ENCODE measurements at places on chromosomes 4 and X.

- no peak for DNase-seq
Measured at GRCh38 chrX:41661366-41662095, 27.2 kb upstream of the GPR34 start.

- no peak for DNase-seq
Measured at GRCh38 chrX:39944416-39944815, 153.3 kb downstream of the BCOR start.

DNA sequence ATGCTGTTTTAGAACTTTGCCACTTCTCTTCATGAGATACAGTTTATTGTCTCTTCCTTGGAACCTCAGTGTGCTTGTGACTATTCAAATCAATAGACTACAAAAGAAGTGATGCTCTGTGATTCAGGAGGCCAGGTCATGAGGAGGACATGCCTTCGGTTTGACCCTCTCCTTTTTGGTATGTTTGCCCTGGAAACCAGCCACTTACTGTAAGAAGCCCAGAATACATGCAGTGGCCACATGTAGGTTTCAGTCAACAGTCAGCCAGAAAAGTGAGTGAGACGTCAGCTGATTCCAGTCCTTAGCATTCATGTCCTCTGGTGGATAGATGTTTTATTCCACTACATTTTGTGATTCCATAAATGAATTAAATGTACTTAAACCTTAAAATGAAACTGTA lies 328.7 kb downstream of the PCDH18 start:
- peak; percentile 82 for DNase-seq

- no peak for DNase-seq
Measured at GRCh38 chrX:130984782-130985181, 73.4 kb upstream of the ARHGAP36 start.

- peak; percentile 98 for DNase-seq
Measured at GRCh38 chr4:7828011-7828720, 111.5 kb downstream of the AFAP1 start.

GRCh38 chr4:178205826-178206225 lies 763.6 kb upstream of the AGA start:
- DNase-seq, result no peak

DNA sequence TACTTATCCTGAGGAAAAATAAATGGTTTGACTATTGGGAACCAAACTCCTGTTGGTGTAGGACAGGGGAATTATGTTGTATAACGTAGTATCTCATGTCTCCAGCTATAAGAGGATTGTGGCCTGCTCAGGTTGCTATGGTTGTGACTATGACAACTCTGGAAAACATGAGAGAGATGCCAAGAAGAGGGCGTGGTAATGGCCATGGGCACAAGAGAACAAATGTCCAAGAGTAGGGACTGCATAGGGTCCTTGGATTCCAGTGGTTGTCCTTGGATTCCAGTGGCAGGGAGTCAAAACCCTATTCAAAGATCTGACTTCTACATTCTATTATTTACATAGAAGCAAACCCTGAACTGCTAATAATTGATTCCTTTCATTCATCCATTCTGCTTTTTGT lies 6.8 kb upstream of the MOB1B start:
- DNase-seq, result no peak

DNA sequence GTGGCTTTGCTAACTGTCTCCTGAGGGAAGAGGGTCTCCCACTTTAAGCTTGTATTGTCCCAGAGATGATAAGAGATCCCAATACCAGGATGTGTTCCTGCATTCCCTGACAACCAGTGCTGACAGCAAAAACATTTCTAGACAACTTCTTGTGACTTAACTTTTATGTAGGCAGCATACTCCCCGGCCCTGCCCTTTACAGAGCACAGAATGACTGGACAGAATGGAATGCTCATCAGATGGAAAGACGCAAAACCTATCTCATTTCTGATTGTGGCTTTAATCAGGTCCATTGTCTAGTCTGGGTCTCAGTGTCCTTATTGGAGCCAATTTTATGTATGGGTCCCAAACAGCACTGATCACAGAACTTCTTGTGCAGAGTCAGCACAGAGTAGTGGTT lies 18.2 kb upstream of the PLAC1 start:
- DNase-seq, result no peak

DNA sequence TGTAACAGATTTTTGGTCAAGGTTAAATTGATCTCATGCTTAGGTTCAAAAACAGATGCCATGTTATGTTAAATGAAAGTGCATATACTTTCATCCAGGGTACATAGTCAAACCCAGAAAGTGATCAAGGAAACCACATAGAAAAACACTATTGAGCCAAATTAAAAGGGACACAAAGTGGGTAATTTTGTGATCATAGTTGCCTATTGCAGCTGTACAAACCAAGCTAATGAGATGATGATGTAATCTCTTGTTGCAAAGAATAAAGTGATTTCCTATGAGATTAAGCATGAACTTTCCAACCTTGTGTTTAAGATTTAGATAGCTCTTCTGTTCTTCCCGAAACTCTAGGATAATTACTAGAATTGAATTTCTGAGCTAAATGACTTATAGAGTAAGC lies 20.2 kb upstream of the LIMCH1 start:
- DNase-seq, result no peak

DNA sequence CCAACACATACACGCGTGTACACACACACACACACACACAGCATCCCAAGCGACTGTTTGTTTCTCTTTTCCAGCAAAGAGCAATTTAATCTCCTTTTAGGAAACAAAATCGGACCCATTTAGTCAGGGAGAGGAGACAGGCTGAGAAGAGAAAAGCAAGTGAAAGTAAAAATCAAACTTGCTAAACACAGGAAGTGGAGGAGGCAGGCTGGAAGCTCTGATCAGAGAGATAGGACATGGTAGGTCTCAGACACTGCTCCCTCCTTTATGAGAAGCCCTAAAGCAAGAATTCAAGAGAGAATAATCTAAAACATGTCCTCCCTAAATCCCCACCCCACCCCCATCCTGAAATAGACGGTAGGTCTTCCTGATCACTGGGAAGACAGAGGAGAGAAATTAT lies 62.3 kb downstream of the GPC3 start:
- DNase-seq, result no peak

GRCh38 chr4:25425361-25425760 lies 48.3 kb downstream of the ANAPC4 start:
- DNase-seq, result no peak

DNA sequence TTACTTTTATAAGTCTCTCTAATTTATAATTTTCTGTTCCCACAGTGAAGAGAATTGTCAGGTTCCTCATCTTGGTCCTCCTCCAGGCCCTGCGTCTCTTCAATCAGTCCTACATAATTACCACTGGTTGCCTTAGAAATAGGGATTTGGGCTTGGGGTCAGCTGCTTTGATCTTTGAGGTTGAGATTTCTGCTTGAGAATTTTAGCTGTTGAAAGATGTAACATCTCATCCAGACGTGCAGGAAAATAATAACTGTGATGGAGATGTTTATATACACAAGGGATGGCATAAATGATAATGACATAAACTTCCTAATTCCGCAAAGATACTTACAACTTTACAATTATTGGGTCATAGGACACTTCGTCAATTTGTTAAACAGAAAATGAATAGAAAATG lies 30.3 kb downstream of the AADAT start:
- DNase-seq, result no peak

DNA sequence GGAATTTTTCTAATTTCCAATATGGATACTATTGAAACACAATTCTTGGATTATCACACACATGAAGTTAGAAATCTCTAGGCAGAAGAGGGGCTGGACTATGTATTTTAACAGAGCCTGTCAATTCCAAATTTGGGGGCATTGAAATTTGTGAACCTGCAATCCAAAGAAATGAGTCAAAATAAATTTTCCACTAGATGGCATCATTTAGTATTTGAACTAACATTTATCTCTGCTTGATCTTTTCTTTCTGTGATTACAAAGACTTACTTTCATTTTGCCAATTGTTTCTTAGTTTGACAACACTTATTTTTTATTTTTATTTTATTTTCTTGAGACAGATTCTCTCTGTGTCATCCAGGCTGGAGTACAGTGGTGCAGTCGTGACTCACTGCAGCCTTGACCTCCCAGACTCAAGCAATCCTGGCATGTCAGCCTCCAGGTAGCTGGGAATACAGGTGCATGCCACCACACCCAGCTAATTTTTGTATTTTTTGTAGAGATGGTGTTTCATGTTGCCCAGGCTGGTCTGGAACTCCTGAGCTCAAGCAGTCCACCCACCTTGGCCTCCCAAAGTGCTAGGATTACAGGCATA lies 2.7 kb upstream of the PYURF start:
- no peak for DNase-seq

DNA sequence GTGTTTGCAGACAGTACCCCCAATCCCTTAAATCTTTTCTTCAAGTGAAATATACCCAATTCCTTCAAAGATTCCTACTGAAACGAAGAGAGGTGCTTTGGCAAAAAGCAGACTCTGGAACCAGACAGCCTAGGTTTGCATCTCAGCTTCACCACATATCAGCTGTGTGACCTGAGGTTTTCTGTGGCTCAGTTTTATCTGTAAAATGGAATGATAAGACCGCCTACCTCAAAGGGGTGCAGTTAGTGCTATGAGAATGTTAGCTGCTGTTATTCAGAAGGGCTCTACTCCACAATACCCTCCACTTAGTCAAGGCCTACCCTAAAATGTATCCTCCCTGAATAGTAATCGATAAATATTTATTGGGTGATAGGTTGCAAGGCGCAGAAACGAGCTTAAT lies 664 bp downstream of the PIR start:
- no peak for DNase-seq

DNA sequence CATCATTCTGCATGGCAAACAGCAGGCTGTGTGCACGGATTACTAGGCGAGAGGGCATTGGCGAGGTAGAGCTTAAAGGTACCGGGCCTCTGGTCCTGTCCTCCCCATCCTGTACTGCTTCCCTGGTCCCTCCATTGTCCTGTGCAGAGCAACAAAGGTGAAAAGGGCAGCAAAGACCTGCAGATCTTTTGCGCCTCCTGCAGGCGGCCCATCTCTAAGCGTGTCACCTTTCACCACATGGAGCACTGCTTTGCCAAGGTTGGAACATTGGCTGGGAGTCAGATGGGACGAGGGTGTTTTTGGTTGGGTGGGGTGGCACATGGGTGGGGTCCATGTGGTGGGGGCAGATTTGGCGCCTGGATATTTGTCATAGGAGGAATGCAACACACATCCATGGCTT lies 64.7 kb upstream of the UXT start:
- no peak for DNase-seq

- no peak for DNase-seq
Measured at GRCh38 chr4:15964159-15964558, 1.2 kb upstream of the FGFBP2 start.

DNA sequence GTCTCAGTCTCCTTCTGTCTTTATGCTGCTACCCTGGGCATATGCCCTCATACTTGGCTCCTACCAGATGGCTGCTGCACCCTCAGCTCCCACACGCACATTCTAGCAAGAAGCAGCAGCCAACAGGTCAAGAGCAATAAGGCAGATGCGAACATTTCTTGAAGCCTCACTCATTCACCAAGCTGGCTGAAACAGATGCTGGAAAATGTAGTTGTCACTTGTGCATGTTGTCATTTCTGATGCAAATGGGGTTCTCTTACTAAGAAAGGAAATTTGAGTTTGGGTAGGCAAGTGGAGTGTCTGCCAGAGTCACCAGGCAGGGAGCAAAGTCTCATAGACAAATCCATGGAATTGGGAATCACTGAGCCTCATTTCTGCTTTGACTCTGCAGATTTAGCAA lies 57.4 kb upstream of the SORBS2 start:
- no peak for DNase-seq

DNA sequence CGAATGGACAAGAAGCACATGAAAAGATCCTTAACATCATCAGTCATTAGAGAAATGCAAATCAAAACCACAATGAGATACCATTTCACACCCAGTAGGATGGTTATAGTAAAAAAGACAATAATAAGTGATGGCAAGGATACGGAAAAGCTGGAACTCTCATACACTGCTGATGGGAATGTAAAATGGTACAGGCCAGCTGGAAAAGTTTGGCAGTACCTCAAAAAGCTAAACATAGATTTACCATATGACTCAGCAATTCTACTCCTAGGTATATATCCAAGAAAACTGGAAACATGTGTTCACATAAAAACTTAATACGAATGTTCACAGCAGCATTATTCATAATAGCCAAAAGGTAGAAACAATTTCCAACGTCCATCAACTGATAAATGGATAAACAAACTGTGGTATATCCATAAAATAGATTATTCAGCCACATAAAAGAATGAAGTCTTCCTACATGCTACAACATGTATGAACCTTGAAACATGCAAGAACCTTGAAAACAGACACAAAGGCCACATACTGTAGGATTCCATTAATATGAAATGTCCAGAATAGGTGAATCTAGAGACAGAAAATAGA lies 11.9 kb downstream of the RPS6KA3 start:
- no peak for DNase-seq

- no peak for DNase-seq
Measured at GRCh38 chr4:21688596-21689265, 259.8 kb downstream of the KCNIP4 start.

DNA sequence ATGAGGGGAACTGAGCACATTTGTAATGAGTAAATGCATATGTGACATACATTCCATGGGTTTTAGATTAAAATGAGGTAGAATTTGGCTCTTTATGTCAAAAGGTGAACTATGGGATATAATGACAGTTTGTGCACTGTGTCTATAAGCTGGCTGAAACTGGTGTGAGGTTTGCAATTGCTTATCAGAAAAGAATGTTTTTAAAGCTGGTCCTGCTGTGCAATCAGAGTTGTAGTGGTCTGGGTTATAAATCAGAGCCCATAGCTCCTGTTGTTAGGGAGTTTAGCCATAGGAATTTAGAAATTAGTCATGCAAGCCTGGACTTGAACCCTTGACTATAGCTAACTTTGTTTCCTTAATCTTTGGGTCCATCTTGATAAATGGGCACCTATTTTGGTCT lies 23.1 kb upstream of the GATB start:
- no peak for DNase-seq

GRCh38 chr4:77202491-77202890 lies 45.5 kb downstream of the CCNG2 start:
- no peak for DNase-seq

DNA sequence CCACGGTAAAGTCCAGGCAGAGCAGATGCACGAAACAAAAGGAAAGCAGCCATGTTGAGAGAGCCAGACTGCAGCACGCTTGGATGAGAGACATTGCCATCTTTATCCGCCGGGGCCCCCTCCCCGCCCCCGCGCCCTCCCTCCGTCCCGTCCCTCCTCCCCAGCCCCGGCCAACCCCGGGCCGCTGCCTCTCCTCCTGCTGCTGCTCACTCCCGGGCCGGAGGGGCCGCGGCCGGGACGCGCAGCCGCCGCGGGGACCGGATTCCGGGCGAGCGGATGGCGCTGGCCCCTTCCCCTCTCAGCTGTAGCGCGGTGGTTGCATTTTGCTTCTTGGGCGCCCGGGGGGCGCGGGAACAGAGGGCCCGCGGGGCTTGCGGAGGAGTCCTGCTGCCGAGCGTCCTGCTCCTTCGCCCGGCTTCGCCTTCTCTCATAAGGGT lies 542 bp downstream of the RNF150 start:
- no peak for DNase-seq

GRCh38 chr4:135838889-135839288 lies 1637.3 kb upstream of the PABPC4L start:
- DNase-seq, result peak; percentile 46

DNA sequence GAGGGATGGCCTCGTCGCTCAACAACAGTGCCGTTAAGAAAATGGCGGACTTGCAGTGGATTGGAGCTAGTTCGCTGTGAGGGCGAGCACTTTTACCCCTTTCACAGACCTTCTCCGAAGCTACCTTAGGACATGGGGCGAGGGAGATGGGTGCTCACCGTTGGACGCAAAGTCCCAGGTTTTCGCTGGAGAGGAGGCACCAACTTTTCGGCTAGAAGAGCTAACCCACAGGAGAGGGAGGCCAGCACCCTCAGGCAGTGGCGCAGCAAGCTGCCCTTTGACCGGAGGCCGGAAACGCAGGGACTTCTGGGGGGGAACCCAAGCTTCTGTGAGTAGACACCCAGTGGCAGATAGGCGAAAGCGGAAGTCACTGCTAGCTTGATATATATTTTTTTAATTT lies 93.1 kb upstream of the IL13RA1 start:
- no peak for DNase-seq

All from smooth muscle cell of the brain vasculature (primary cell).